ENCODE measurements at places on chromosomes 1 and 21.
A peak's percentile ranks its signal among the peaks of the same experiment; 100 is the strongest.

GRCh38 chr1:103336408-103336807 is 189.1 kb upstream of the RNPC3 start:
- no peak for DNase-seq

- peak; percentile 50 for DNase-seq
These were observed 3.3 kb upstream of the C2CD2 start for GRCh38 chr21:41956926-41957729.

- DNase-seq: no peak
These were observed 24.0 kb downstream of the NSUN4 start for GRCh38 chr1:46364612-46365011.

- DNase-seq: no peak
These were observed 12.6 kb downstream of the ZC3H12A start for GRCh38 chr1:37486680-37487618.

DNA sequence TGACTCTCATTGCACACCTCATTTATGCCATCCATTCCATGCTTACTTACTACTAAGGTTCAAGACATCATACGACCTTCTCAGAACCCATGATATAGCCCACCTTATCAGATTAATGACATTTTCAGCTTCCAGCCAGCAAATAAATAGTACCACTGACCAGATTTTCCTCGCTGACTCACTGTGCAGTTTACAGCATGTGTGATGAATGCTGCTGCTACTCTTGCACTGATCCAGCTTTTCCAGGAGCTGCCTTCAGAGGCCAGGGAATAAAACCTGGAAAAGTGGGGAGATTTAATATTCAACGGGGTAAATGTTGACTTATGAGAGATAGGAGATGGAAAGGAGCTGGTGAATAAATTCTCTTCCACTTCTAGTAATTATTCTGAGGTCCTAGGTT is 247.1 kb downstream of the COL11A1 start:
- DNase-seq: no peak

DNA sequence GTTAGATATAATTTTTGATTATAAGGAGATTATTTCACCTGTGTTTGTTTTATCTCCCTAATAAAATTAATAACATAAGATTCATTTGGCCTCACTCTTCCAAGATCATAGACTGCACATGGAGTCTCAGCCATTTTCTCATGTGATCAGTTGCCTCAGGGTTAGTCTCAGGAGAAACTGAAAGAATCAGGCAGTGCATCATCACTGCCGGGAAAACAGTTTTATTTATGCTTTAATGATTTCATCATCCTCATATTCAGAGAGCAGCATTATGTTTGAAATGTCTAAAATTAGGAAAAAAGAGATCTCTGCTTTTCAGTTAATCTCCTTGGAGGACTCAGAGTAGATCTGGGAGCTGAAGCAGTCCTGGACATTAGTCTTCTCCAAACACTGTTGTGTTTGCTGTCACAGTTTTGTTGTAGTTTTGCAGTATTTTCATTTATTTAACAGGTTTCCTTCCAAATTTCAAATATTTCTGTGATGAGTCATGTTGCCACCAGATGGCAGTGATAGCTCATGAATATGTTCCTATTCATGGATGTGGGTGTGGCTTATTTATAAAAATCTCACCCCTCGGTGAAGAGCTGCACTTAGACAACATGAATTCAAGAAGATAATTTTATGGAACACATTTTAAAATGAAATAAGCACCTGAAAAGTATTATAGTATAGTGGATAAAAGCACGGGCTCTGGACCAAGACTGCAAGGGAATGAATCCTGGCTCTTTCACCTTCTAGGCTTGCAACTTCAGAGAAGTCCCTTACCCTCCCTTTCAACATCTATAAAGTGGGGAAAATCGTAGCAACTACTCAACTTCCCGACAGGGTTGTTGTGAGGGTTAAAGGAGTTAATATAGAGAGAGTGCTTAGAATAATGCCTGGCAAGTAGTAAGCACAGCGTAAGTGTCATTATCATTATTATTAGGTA is 31.2 kb downstream of the CHD1L start:
- DNase-seq: peak; percentile 65

DNA sequence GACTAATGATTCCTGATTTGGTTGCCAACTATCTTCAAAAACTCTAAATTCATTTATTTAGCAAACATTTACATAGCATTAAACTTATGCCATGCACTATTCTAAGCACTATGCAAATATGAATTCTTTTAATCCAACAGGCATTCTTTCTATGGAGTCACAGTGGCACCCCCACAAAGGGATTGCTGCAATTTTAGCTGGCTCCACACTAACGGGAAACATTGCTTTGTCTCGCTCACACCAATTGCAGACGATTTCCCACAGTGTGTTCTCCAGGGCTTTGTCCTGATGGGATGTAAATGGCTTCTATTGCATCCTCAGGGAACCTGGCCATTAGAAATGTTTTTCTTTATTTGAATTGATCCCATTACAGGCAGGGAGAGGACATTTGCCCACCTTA is 259.1 kb downstream of the BARHL2 start:
- no peak for DNase-seq

DNA sequence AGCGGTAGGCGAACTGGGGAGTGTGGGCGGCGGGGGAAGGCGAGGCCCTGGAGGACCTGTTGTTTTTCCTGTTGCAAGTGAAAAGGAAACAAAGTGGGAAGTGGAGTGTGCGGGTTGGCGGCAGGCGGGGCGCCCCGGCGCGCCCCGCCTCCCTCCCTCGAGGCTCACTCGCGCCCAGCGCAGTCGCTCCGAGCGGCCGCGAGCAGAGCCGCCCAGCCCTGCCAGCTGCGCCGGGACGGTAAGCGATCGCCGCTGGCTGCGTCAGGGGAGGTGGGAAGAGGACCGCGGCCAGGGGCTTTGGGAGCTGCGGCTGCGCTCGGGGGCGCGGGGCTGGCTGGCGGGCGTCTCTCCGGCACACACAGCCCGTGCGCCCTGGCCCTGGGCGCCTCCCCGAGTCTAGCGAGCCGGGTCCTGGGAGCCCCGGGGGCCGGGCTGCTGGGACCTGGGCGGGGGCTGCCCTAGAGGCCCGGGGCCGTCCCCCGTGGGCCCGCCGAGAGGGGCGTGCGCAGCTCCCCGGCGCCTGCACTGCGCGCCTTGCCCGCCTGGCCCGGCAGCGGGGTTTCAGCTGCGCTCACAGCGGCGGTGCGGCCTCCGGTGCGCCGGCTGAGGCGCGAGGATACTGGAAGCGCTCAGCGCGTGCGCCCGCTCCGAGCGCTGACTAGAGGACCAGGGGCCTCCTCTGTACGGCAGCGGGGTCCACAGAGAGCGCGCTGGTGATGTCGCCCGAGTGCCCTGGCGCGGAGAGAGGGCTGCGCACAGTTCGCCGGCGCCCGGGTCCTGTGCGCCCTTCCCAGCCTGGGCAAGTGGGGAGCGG is at the start of gene PIK3CD:
PIK3CD (plus strand) TSS at position 167 of the 814 bp plus-strand sequence. CDS start 58,725 bp downstream, outside the sequence.
- DNase-seq: no peak

All from AG04450 (cell line).